ENCODE measurements at places on chromosomes 11 and 22.
A peak's percentile ranks its signal among the peaks of the same experiment; 100 is the strongest.

DNA sequence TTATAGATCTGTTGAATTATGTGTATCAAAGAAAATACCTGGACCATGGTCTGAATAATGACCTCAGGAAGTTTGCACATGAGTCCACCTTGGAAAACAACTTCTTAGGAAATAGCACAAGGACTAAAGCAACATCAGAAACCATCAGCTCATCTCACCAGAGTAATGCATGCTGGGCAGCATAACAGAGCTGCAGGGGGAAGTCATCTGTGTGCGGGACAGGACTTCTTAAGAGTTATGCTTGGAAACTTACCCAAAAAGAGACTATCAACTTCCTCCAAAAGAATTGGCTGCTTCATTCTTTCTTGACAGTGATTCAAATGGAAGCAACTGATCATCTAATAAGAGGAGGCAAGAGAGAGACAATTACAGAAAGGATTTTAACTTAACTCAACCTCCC, 2.5 kb downstream of the OR56B4 start:
- DNase-seq: no peak

- DNase-seq: peak; percentile 85
Observed at GRCh38 chr22:31080848-31081649, at the start of gene SMTN. SMTN (plus strand) TSS chr22:31081318; CDS start chr22:31083259, 1,941 bp downstream.

GRCh38 chr11:9802291-9802861, 138.5 kb downstream of the SWAP70 start:
- no peak for DNase-seq

DNA sequence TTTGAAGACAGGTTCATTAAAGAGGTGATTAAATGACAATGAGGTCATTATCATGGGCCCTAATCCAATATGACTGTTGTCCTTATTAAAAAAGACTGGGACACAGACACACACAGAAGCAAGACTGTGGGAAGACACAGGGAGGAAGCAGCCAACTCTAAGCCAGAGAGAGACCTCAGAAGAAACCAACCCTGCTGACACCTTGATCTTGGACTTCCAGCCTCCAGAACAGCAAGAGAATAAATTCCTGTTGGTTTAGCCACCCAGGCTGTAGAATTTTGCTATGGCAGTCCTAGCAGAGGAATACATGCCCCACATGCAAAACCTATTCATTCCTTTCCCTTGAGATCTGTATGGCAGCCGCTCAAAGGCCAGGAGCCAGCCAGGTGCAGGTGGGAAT, 35.6 kb upstream of the CACNG2 start:
- DNase-seq: no peak

- no peak for DNase-seq
Observed at GRCh38 chr22:39466228-39467006, 9.6 kb downstream of the MGAT3 start.

- no peak for DNase-seq
Observed at GRCh38 chr11:17508791-17509190, 32.1 kb upstream of the ABCC8 start.

GRCh38 chr22:35381424-35382009, 621 bp downstream of the HMOX1 start:
- DNase-seq: no peak

DNA sequence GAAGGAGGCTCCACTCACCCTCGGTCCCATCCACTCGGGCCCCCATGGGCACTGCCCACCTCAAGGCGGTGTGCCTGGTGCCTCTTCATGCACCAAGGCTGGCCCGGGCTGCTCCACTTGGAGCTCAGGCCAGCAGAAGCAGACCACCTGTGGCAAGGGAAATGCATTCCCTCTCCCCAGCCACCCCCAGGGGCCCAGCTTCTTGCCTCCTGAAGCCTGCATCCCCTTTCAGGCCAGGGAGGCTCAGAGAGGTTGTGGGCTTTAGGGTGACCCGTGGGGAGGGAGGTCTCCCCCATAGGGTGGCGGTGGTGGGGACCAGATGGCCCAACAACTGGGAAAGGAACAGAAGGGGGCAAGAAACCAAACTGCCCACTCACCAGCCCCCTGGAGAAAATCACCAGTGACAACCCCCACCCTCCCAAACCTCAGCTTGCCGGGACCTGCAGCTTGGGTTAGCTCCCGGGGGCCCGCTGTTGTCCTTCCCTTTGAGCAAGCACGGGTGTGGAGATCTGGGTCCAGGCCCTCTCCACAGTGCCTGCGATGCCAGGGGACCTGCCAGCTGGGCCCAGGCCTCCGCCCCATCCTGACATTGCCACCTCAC, 8.4 kb downstream of the CBX6 start:
- DNase-seq: no peak

DNA sequence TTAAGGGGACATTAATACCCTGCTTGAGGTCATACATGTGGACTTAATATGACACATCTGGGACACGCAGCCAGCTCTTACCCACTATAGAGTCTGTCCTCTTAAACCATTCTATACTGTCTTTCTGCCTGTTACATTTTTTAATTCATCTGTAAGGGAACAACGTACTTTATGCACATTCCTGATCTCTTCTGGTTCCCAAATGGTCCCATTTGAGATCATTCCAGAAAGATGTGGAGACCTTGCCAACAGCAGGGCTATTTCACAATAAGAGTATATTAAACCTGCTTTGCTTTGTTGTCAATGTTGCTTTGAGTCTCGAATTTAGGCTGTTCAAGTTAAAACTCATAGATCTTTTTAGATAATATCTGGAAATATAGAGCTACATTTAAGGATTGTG, 332.2 kb upstream of the RAG2 start:
- no peak for DNase-seq

DNA sequence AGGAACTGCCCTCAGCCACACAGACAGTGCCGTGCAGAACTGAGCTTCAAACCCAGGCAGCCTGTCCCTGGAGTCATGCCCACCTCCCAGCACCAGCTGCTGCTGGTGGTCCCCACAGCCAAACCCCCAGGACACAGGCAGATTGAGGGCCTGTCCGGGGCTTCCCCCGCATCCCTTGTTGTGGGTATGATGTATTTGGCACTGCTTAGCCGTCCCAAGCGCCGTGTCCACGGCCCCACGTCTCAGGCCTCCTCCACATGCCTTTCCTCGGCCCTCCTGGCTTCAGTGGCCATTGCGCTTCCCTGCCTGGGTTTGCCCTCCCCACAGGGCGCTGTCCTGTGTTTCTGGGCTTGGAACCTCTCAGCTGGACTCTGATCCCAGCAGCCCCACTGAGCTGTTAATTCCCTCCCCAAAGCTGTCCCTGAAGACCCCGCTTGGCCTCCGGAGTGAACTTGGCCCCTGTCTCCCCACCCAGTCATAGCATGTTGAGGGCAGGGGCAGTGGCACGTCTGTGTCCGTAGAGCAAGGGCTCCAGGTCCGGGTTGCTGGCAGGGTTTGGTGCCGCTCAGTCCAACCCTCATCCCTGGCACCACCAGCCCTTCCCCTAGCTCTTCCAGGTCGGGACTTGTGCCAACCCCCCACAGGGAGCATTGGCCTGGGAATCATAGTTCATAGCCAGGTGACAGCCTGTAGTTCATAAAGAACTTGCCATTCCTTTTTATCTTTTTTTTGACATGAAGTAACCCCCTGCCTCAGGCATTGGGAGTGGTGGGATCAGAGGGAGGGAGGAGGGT, 34.5 kb upstream of the TEF start:
- DNase-seq: no peak

DNA sequence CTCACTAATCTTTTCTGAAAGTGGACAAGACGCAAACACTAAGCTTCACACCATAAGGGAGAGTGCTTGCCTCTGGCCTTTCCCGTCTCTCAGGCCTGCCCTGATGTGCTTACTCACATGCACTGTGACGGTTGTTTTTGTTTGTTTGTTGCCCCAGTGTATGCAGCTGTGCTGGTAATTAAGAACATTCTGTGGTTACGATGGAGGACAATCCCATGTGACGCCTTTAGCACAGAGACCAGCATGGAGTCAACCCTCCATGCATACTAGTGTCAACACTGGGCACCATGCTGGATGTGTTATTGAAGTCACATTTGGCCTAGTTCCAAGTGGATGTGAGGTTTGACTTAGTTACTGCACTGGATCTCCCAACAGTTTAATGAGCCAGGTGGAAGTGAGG, 27.8 kb upstream of the CDON start:
- DNase-seq: no peak

DNA sequence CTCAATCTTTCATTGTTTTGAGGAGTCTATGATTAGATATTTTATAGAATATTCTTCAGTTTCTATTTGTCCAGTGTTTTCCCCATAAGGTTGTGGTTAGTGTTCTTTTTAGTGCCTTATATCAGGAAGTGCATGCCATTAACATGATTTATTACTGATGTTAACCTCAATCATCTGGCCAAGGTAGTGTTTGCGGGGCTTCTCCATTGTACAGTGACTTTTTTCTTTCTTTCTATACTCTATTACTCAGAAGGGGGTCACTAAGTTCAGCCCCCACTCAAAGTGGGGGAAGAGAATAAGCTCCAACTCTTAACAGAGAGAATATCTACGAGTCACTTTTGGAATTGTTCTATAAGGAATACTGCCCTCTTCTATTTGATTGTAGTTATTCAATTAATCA, 415.8 kb downstream of the DYNC2H1 start:
- no peak for DNase-seq

DNA sequence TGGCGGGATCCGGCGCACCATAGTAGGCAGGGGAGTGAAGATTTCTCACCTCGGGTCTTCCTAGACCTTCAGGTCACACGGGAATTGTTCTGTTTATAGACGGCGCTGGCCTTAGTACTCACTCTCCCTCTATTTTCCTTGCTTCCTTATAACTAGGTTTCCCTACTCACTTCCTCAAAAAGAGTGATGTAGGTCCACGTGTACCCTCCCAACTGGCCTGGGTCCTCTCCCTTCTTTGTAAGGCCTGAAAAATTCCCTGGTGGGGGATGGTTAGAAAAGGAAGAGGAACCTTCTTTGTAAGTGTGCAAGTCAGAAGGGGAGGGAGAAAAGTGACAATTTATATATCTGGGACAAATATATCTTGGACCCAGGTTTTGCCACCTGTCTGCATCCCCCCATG, 2.9 kb upstream of the TMEM9B start:
- no peak for DNase-seq

DNA sequence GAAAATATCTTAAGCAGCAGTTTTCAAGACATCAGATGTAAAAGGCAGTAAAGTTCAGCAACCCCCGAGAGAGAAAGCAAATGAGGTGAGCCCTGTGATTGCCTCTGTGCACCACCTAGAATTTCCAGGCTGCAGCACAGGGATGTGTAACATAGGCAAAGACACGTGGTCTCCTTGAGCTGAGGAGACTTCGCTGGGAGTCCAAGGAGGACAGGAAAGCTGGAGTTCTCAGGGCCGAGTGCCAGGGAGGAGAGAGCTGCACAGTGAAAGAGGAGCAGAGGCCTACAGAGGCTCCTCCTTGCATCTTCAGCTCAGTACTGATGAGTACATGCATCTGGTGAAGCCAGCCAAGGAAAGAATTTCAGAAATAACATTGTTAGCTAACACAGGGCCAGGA, 17.6 kb upstream of the TOLLIP start:
- no peak for DNase-seq

- DNase-seq: no peak
Observed at GRCh38 chr11:72195518-72196270, 3.8 kb downstream of the FOLR1 start.

Measured in stimulated activated CD8-positive, alpha-beta memory T cell treated with anti-CD3 and anti-CD28 coated beads, Interleukin-15, amount 100 ng/mL, for 48 hours (primary cell).